ENCODE measurements at places on chromosomes 6 and 20.

- no peak for DNase-seq
These were observed 249.3 kb upstream of the PLN start for GRCh38 chr6:118298476-118299427.

DNA sequence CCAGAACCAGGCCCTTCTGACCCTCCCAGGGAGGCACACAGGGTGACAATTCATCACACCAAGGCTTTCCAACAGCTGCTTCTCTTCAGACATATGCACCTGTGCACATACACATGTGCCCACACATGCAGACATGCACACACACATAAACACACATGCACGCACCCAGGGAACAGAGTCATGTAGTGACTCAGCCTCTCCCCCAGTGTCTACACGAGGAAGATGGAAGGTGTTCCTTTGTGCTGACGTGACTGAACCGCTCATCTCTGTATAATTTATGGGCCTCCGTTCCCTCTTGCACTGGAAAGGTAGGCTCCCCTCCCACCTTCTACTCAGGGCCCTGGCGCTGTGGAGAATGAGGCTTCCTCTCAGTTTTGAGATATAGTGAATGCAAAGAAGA lies 23.8 kb upstream of the PLEKHG1 start:
- DNase-seq: no peak

- DNase-seq: peak; percentile 40
These were observed 60.7 kb upstream of the LAMA2 start for GRCh38 chr6:128822271-128822670.

DNA sequence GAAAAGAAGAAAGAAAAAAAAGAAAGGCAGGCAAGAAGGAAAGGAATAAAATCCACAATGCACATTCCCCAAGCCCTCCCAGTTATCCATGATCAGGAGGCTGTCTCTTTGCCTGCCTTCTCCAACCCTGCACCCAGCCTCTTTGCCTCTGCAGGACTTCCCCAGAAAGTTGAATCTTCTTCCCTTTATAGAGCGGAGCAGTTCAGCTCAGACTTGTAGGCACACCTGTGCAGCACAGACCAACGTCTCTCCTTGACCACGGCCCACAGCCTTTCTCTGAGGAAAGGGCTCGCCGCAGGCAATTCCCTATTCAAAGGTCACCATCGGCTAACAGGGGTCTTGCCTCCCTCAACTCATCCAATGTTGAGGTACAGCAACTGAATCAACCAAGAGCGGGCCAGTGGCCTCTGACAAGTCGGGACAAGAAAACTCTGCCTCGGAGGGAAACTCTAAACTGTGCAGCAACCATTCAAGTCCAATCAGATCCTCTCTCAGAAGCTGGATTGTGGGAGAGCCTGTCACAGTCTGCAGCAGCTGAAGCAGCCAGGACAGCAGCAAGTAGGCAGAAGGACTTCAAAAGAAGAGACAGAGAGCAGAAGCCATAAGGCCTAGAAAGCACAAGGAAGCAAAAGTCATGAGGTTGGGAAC lies 529.2 kb upstream of the JARID2 start:
- peak; percentile 39 for DNase-seq

- DNase-seq: no peak
These were observed 14.3 kb upstream of the KCNB1 start for GRCh38 chr20:49496553-49497397.
